ENCODE measurements at places on chromosomes 16 and 17.
A peak's percentile ranks its signal among the peaks of the same experiment; 100 is the strongest.

GRCh38 chr16:85083051-85083639 lies 29.1 kb downstream of the CIBAR2 start:
- DNase-seq = no peak

GRCh38 chr17:79645022-79645776 lies 34.3 kb upstream of the RBFOX3 start:
- no peak for DNase-seq

GRCh38 chr16:10552281-10552680 lies 28.1 kb downstream of the EMP2 start:
- no peak for DNase-seq

DNA sequence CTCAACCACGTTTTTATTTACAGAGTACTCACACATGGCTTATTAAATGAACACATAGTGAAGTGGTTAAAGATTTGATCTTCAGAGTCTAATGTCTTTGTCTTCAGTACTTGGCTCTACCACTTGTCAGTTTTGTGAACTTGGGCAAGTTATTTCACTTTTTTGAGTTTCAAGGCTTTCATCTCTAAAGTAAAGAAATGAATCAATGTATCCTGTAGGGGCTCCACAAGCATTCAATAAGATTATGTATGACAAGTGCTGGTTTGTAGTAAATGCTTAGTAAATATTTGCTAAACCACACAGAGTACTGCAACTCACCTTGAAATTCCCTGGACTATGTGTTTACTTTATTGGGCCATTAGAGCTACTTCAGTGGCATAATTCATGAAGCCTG lies 446.0 kb upstream of the GOT2 start:
- DNase-seq = no peak

- no peak for DNase-seq
Observed at GRCh38 chr16:15748654-15749053, 98.6 kb downstream of the NDE1 start.

GRCh38 chr17:50627782-50628601 lies 6.7 kb upstream of the ABCC3 start:
- DNase-seq = no peak

- no peak for DNase-seq
Observed at GRCh38 chr17:57425903-57426880, 169.9 kb downstream of the MSI2 start.

- no peak for DNase-seq
Observed at GRCh38 chr16:16126896-16127295, 96.4 kb downstream of the ABCC6 start.

DNA sequence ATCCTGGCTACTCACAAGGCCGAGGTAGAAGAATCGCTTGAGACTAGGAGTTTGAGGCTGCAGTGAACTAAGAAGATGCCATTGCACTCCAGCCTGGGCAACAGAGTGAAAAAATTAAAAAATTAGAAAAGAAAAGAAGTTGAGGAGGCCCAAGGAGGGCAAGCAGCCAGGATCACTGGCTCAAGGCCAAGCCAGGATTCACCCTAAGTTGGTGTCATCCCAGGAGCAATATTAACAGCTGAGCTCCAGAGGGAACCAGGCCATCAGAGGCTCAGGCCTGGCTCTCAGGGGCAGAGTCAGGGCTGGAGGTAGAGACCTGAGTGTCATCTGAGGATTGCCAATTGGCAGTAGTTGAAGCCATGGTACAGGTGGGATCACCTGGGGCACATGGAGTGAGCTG lies 20.7 kb downstream of the DRC3 start:
- no peak for DNase-seq

DNA sequence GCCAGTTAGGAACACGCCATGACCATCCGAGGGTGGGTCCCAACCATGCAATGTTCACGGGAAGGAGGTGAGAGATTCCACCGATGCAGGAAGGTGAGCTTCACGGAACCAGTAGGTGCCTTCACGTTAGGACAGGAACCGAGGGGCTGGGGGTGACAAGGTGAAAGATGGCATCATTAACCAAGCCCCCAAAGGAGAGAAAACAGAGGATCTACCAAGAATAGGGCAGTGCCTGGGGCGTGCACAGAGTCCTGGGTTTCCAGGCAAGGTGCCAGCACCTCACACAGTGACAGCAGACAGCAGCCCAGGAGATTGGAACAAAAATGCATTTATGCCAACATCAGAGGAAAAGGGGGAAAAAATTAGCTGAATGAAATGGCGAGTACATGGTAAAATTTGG lies 137.9 kb downstream of the GSG1L start:
- no peak for DNase-seq

- no peak for DNase-seq
Observed at GRCh38 chr17:41396996-41397660, at the start of gene KRT31. KRT31 (minus strand) TSS chr17:41397608; CDS start chr17:41397539, 69 bp downstream.

- DNase-seq = no peak
Observed at GRCh38 chr16:31487071-31487719, 4.3 kb downstream of the SLC5A2 start.

DNA sequence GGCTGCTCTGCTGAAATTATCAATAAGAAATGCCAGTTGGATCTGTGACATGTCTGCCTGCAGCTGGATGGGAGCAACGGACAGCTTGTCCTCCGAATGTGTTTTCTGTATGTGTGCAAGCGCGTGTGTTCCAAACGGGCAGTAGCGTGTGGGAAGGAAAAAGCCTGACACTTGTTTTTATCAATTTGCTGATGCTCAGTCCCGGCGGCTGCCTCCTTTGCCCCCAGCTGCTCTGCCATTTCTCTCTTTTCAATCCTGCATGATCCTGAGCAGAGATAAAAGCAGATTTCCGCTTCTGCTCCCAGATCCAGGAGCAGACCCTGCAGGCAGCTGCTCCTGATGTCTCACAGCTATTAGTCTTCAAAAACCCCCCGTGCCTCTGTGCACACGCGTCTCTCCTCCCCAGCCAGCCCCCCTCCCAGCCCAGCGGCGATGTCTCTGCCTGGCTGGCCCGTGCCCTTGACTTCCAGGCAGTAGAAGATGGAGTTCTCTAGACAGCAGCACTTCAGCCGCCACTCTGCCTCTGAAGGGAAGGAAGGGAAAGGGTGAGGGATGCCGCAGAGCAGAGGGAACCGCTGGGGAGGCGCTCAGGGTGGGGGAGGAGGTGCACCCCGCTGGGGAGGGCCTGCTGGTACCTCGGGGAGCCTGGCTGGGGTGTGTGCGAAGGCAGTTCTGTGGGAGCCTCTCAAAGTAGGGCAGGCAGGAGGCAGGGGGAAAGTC lies 4.1 kb downstream of the PRCD start:
- DNase-seq = no peak

DNA sequence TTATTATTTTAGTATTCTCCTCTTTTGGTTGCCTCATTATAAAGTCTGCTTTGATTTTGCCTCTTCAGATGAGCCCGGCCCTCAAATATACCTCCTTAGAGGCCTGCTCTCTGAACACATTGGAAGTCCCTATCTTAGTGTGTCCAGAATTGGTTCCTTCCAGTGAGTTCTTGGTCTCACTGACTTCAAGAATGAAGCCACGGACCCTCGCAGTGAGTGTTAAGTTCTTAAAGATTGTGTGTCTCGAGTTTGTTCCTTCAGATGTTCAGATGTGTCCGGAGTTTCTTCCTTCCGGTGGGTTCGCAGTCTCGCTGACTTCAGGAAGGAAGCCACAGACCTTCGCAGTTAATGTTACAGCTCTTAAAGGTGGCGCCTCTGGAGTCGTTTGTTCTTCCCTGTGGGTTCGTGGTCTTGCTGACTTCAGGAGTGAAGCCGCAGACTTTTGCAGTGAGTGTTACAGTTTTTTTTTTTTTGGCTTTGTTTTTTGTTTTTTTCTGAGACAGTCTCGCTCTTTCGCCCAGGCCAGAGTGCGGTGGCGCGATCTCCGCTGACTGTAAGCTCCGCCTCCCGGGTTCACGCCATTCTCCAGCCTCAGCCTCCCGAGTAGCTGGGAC lies 45.8 kb upstream of the NOS2 start:
- peak; percentile 22 for DNase-seq

DNA sequence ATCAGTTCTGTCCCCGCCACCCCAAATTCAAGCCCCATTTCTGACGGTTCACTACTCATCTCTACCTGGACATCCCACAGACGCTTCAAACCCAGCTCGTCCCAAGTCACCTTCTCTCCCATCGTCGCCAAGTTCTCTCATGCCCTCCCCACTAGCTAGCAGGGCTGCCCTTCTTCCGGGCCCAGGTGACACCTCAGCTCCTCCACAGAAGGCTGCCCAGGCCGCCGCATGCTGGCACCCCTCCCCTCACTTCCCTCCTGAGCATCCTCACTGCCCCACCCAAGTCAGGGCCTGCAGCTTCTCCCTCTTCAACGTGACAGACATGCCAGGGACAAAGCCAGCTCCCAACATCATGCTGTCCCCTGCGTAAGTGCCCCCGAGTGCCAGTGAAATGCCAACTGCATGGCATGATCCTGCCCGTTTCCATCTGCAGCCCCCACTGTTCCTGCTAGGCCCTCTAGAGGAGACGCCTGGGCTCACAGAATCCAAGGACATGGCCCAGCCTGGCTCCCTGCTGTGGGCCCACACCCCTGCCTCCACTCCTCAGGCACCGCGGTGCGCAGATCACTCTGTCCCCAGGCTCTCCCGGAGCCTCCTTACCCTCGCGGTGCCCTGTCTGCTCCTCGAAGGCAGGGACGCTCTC lies 5.9 kb downstream of the CYB561 start:
- peak; percentile 34 for DNase-seq

- DNase-seq = no peak
Observed at GRCh38 chr17:73657473-73658116, 13.3 kb upstream of the SDK2 start.

DNA sequence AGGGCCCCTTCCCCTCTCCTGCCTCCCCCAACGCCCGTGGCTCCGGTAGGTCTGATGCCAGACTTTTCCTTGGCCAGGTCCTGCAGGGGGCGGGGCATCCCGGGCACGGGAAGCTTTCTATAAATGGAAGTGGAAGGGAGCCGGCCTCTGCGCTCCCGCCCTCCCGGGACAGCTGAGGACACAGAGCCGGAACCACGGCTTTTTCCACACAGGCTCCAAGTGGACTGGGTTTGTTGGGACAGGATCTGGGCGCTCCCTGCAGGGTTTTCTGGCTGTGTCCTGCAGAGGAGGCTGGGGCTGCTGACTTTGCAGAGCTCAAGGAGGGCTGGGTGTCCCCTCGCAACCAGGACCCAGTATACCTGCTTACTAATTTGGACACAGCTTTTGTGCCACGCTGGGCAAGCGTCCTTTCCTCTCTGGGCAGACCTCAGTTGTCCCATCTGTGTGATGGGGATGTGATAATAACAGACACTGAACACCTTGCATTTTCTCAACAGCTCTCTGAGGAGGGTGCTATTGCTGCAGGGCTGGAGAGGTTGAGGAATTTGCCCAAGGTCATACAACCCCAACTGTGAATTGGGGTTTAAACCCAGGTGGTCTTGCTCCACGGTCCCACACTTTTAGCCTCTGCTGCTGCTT lies 1.8 kb downstream of the TNS4 start:
- DNase-seq = no peak

- DNase-seq = no peak
Observed at GRCh38 chr17:10107316-10108165, 90.9 kb downstream of the GAS7 start.

- no peak for DNase-seq
Observed at GRCh38 chr17:61130330-61130729, 269.3 kb upstream of the TBX2 start.

- no peak for DNase-seq
Observed at GRCh38 chr16:67148656-67149275, 2.0 kb downstream of the B3GNT9 start.

- no peak for DNase-seq
Observed at GRCh38 chr17:6334386-6334785, 100.5 kb downstream of the AIPL1 start.

DNA sequence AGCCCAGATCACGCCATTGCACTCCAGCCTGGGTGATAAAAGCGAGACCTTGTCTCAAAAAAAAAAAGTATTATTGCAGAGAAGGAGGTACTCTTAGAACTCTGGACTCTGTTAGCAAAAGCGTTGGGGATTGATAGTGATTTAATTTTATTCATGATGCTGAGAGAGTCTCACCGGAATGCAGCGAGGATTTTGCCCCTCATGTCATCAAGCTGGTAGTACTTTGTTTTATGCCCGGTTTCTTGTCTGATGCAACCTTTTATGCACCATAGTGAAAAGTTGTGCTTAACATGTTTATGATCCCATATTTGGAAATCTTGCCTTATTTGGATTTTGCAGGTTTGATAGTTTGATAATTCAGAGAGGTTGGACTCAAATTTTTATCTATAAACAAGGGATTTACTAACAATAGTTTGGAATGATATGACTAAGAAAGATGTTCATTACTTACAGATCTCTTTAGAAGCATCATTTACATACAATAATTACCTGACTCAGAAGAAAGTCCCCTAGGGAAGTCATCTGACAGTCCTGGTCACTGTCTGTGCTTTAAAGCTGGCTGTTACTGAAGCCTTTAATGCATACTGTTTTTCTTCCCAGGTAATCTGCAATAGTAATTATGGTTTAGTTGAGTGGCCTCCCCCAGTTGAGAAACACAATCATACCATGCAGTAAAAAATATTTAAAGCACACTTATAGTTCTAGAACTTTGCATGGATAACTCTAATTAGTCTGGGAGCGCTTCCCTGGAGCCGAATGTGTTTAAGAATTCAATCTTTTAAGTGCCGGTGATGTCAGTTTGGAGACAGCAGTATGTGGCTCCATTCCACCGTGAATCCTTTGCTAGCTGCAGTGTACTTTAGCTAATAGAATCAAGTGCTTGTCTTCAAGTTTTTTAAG lies 120.9 kb downstream of the PRKCA start:
- no peak for DNase-seq

- no peak for DNase-seq
Observed at GRCh38 chr17:14204084-14204483, 32.6 kb downstream of the CDRT15 start.

- DNase-seq = no peak
Observed at GRCh38 chr16:89155851-89156739, 15.5 kb upstream of the CDH15 start.

- no peak for DNase-seq
Observed at GRCh38 chr16:10951026-10951425, 6.7 kb downstream of the CLEC16A start.

DNA sequence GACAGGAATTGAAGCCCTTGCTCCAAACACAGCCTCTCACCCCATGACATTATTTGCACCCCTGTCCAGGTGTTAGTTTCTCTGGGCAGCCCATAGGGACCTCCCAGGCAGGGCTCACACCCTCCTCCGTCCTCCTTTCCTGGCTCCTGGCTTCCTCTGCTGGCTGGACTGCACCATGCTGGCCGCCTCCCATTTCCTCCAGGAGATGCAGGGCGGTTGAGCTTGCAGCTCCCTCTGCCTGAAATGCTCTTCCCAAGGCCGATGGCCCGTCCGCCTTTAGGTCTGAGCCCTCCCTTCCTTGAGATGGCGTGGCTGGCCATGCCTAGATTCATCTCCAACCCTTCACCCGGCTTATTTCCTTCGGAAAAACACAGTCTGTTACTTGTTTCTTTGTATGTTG lies 334.8 kb downstream of the SNX29 start:
- no peak for DNase-seq

DNA sequence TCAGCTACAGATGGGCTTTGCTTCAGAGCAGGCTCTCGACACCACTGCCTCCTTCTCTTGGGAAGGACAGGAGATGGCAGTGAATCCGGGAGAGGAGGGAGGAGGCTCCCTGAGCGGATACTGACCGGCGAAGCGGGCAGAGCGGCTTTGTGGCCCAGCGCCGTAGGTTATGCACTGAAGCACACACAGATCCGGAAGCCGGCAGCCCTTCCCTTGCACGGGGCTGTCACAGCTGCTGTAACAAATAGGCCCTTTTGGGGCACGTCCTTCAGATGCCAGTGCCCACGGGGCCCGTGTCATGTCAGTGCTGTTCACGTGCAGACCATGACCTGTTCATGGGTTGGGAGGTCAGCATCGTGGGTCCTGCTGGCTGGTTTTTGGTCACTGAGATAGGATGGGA lies 144.7 kb upstream of the CHMP6 start:
- DNase-seq = no peak

All from activated naive CD4-positive, alpha-beta T cell treated with Interleukin-2 at 50 U/mL for 16 hours (primary cell).